MM.1S (cell line): ENCODE measurements at places on chromosomes 1 and 21.

DNA sequence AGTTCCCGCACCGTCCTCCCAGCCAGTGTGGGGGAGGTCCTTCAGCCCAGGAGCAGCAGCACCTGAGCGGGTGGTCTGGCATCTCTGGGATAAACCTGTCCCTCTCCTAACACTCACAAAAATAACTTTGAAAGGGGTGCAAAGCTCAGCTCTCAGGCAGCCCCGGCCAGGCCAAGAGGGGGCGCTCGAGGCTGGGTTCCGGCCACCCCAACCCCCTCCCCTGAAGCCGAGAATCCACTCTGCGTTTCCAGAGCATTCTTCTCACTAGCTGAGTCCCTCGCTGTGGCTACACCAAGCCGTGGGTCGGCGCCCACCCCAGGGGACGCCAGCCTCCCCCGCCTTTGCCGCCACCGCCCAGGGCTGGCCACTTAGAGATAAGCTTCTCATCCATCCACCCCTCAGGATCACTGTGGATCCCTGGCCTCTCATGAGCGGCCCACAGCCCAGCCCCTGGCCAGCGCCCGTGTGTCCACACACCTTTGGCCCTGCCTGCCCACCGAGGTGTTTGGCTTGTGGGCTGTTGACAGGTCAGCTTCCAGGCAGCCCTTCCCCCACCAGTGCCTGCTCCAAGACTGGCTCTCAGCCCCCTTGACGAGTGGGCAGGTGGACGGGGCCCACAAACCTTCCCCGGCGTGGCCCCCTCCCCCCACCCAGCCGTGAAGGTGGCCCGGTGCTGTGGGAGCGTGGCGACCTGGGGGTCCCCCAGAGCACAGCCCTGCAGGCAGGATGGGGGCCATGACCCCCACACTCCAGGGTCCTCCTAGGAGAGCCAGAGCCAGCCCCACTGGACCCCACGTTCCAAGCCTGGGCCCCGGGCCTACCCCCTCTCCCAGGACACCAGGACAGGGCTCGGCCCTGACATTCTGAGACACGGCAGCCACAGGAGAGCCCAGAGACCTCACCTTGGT lies 1.9 kb downstream of the FTCD start:
- DNase-seq = no peak
- peaks cover 47% of the 10 kb centered on the region for H3K27me3 ChIP-seq
- no peaks in the 10 kb centered on the region for H3K36me3 ChIP-seq
- H3K27ac ChIP-seq = no peak overlapping the region
- H3K4me3 ChIP-seq = no peak overlapping the region
- no peaks in the 10 kb centered on the region for H3K4me1 ChIP-seq

GRCh38 chr1:158932171-158932570 lies 819 bp downstream of the PYHIN1 start:
- no peaks in the 10 kb centered on the region for H3K27me3 ChIP-seq
- no peak for DNase-seq
- peaks cover 3% of the 10 kb centered on the region; the same call in 1 of the 2 replicates for H3K4me1 ChIP-seq
- no peak overlapping the region for H3K27ac ChIP-seq

- H3K4me3 ChIP-seq = peak overlapping the region; percentile 83
- H3K27ac ChIP-seq = no peak overlapping the region
- no peaks in the 10 kb centered on the region for H3K27me3 ChIP-seq
- DNase-seq = no peak
- H3K36me3 ChIP-seq = no peaks in the 10 kb centered on the region
Measured at GRCh38 chr1:156571261-156571852, 1.0 kb downstream of the IQGAP3 start.

GRCh38 chr1:50368179-50369007 lies 54.9 kb downstream of the DMRTA2 start:
- peak; percentile 26 for DNase-seq
- H3K36me3 ChIP-seq = no peaks in the 10 kb centered on the region
- H3K4me1 ChIP-seq = no peaks in the 10 kb centered on the region
- H3K27me3 ChIP-seq = no peaks in the 10 kb centered on the region

GRCh38 chr21:45234965-45235364 lies 52.7 kb downstream of the POFUT2 start:
- H3K4me3 ChIP-seq = no peak overlapping the region
- no peaks in the 10 kb centered on the region for H3K36me3 ChIP-seq
- no peaks in the 10 kb centered on the region for H3K4me1 ChIP-seq
- peaks cover 95% of the 10 kb centered on the region for H3K27me3 ChIP-seq
- DNase-seq = no peak
- no peak overlapping the region for H3K27ac ChIP-seq

DNA sequence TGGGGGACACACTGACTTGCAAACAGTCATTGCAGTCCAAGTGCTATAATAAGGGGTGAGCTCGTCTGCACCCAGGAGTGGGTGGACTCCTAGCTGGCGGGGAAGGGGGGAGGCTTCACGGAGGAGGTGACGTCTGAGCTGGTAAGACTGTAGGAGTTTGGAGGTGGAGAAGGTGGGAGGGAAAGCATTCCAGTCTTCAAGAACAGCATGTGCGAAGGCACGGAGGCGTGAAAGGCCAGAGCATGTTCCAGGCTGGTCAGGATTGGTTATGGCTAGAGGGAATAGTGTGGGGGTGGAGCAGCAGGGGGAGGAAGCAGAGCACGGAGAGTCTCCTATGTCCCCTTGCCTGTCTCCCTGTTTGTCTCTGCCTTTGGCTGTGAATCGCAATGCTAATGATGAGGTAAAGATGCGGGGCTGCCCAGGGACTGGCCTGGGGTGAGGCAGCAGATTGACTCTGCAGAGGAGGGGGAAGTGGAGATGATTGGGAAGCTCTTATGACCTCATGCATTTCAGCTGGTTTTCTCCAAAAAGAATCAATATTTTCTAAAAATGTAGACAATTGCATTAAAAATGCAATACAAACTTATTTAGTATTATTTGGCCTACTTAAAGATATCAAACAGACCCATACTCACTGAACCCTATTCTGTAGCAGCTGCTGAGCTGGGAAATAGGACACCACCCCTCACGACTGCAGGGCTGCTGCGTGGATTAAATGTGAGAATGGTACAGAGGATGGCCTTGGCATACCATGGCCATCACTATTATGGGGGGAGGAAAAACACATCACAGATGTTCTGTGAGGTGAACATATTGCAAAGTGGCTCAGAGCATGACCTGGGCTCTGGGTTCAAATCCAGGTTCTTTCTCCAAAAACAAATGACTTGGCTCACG lies 2.6 kb upstream of the ZNF436 start:
- H3K4me1 ChIP-seq = no peaks in the 10 kb centered on the region
- no peaks in the 10 kb centered on the region for H3K27me3 ChIP-seq
- no peak overlapping the region for H3K4me3 ChIP-seq

GRCh38 chr1:221765527-221765926 lies 23.6 kb upstream of the DUSP10 start:
- DNase-seq = no peak
- H3K27me3 ChIP-seq = peaks cover 16% of the 10 kb centered on the region
- H3K27ac ChIP-seq = no peak overlapping the region
- H3K4me1 ChIP-seq = no peaks in the 10 kb centered on the region
- no peak overlapping the region for H3K4me3 ChIP-seq

GRCh38 chr1:50645139-50645538 lies 221.9 kb upstream of the DMRTA2 start:
- H3K27me3 ChIP-seq = no peaks in the 10 kb centered on the region
- H3K4me1 ChIP-seq = no peaks in the 10 kb centered on the region
- H3K36me3 ChIP-seq = no peaks in the 10 kb centered on the region
- H3K27ac ChIP-seq = no peak overlapping the region

DNA sequence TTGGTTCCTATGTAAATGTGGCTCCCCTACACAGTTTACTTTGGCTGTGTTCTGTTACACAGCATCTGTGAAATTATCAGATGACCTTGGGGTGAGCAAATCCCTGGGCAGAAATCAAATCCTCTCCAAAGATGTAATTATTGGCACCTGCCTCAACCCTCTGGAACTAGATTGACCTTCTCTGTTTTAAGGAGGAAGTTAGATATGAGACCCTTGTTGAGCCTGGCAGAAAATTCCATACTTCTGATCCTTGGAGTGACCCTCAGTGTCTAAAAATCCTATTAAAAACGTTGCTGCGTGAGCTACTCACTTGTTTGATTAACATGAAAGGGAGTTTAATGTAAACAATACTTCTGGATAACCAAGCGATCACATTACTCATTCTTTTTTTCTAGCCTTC lies 122.0 kb downstream of the CLIC6 start:
- no peak overlapping the region for H3K27ac ChIP-seq
- H3K4me1 ChIP-seq = no peaks in the 10 kb centered on the region
- DNase-seq = no peak
- H3K36me3 ChIP-seq = no peaks in the 10 kb centered on the region
- H3K4me3 ChIP-seq = no peak overlapping the region
